Activated naive CD4-positive, alpha-beta T cell (primary cell): ENCODE measurements at places on chromosomes 12 and 14.
A peak's percentile ranks its signal among the peaks of the same experiment; 100 is the strongest.

GRCh38 chr14:23551266-23552028 is at the start of gene ZFHX2:
ZFHX2 (minus strand) TSS chr14:23551765; CDS start chr14:23535325, 16,440 bp downstream.
- peak; percentile 67 for DNase-seq

- no peak for DNase-seq
Measured at GRCh38 chr12:7067096-7067495, 6.6 kb downstream of the C1S start.

- no peak for DNase-seq
Measured at GRCh38 chr12:92732716-92733115, 29.9 kb downstream of the PLEKHG7 start.

GRCh38 chr14:60807247-60807646 is 72.7 kb downstream of the MNAT1 start:
- DNase-seq: no peak

DNA sequence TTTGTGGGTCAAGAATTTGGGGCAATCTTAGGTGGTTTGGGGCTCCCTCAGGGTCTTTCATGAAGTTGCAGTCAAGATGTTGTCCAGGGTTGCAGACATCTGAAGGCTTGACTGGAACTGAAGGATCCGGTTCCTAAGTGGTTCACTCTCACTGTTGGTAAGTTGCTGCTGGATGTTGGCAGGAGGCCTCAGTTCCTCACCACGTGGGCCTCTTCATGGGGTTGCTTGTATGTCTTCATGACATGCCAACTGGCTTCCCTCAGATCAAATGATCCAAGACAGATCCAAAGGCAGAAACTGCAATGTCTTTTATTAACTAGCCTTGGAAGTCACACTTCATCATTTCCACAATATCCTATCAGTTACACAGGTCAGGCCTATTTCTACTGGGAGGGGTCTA is 49.2 kb downstream of the ARF6 start:
- no peak for DNase-seq

- no peak for DNase-seq
Measured at GRCh38 chr14:34642595-34642994, 12.6 kb upstream of the SNX6 start.

- no peak for DNase-seq
Measured at GRCh38 chr14:91333650-91334039, 84.0 kb downstream of the CCDC88C start.

- peak; percentile 38 for DNase-seq
Measured at GRCh38 chr14:105487986-105488777, 1.5 kb downstream of the CRIP1 start.

- no peak for DNase-seq
Measured at GRCh38 chr14:59904184-59904583, 15.8 kb upstream of the LRRC9 start.

DNA sequence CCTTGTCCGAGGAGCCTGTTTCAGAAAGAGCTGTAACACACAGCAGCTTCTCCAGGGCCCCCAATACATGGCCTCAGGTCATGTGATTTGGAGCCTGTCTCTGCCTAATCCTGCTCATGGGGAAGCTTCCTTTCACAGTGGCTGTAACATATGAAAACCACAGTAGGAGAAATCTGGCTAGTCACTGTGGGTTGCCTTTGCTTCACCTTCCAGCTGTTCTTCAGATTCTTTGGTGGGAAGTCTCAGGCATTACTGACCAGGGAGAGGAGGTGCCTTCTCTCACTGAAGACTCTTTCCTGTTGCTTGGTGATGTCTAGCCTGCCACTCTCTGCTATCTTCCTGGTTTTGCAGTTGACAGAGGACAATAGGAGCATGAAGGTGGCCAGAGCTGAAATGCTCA is 350.6 kb downstream of the DPF3 start:
- no peak for DNase-seq

GRCh38 chr12:69515394-69515930 is 45.3 kb downstream of the FRS2 start:
- DNase-seq: no peak

DNA sequence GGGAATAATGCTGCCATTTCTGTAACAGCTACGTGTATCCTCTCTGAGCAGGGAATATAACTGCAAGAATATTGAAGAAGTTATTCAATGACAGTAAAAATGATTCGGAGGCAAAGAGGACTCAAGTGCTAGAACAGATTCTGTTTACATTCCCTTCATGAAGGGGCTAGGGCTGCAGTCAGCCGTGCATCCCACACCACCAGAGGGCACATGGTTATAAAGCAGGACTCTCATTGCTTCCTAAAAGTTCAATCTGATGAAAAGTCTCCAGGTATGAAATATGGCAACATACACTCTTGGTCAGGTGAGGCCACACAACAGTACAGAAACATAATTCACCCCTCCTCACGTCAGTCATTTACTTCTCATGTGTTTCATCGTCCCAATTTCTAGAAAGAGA is 34.0 kb downstream of the TCHP start:
- no peak for DNase-seq

DNA sequence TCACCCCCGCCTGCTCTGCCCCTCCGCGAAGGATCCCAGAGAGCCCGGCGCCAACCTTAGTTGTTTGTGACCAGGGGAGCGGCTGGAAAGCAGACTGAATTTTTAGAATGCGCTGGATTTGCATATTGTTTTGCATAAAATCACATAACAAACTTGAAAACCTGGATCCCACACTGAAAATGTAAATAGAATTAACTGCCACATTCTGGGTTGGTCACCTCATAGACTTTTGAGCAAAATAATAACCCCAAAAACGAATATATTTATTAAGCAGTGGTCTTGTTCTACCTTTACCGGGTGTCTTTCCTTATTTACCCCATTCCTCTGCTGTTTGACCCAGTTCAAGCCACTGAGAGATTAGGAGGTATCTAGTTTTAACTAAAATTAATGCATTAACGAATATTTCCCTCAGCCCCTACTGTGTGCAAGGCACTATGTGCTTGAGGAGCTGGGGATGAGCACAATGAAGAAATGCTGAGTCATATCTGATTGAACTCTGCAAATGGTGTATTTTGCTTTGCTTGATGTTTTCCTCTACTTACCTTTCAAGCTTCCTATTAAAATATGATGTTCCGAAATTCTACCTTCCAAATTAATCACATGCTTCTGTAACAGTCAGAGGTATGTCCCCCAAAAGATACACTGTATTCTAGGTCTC is 438 bp upstream of the EGLN3 start:
- no peak for DNase-seq

DNA sequence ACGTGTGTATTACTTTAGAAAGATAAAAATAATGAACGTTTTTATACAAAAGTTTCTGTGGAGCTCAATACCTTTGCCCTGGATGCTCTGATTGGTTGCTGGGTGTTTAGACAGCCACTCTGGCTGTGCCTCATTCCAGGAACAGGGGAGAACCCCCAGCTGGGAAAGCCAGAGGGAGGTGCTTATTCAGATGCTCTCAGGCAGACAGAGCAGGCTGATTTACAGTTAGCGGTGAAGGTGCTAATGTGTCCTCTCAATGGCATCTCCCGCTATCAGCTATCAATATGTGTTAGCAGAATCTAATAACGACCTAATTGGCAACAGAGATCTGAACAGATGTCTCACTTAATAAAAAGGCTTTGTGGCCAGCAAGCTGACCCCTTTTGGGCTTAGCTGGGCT is 402.3 kb downstream of the NUAK1 start:
- DNase-seq: no peak

GRCh38 chr14:104478656-104479055 is 100.9 kb upstream of the C14orf180 start:
- no peak for DNase-seq

GRCh38 chr12:16030744-16031143 is 119.6 kb downstream of the DERA start:
- no peak for DNase-seq

DNA sequence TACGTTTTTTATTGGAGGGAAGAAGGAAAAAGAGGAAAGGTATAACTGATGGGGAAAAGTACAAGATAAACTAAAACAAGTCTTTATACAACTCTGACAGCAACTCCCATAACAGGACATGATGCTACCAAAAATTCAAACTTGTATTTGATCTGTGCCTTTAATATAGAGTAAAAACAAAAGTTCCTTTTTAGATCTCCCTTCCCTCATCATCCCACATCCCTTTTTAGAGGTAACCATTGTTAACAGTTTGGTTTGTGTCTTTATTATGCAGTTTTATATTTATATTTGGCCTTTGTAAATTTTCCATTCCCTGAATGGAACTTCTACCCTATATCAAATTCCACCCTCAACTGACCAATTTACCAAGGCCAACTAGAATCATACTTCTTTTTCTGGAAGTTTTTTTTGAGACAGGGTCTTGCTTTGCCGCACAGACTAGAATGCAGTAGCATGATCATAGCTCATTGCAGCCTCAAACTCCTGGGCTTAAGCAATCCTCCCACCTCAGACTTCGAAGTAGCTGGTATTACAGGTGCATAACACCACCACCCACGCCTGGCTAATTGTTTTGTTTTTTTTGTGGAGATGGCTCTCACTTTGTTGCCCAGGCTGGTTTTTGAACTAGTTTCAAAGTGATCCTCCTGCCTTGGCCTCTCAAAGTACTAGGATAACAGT is 36.9 kb downstream of the RAB21 start:
- no peak for DNase-seq

DNA sequence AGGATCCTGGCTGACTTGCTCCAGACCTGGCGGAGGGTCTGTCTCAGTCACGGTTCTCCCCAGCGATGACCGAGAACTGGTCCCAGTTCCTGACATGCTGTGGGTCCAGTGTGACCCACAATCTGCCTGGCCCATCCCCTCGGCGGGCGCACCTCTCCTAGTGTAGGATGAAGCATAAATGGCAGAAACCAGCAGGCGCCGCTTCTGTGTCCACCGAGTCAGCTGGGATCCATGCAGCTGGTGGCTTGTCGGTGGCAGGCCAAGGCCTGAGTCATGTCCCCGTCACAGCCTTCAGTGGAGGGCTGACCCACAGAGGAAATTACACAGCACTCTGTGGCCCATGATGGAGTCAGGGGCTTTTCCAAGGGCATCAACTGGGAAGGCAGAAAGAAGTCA is 38.5 kb downstream of the NFKBIA start:
- no peak for DNase-seq

DNA sequence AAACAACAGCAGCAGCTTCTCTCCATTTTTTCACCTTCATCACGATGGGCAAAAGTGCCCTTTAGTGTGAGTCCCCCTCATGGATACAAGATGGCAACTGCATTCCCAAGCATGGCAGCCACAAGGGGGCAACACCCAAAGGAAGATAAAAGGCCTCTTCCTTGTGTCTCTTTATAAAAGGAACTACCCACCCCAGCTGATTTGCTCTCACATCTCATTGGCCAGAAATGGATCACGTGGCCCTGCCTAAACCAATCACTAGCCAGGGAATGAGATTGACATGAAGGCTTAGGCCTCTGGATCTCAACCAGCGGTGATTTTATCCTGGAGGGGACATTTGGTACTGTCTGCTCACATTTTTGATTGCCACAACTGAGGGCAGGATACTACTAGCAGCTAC is 21.9 kb upstream of the IFT81 start:
- DNase-seq: no peak

GRCh38 chr14:92978229-92979021 is 55.5 kb downstream of the CHGA start:
- DNase-seq: no peak

DNA sequence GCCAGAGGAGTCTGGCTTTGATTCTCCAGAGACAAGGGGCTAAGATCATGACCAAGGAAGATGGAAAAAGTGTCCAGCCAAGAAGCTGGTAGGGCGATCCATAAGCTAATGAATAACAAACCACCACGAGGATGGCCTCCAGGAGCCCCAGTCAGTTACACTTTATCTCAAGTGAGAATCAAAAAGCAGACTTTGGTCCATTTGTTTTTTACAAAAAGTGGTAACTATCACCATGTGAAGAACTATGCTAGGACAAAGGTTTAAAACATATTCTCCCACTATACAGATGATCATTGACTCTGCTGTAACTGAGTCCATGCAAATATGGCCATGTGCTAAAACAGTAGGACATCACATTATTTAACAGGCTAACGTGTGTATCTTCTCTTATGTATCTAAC is 13.9 kb downstream of the SETD3 start:
- no peak for DNase-seq

DNA sequence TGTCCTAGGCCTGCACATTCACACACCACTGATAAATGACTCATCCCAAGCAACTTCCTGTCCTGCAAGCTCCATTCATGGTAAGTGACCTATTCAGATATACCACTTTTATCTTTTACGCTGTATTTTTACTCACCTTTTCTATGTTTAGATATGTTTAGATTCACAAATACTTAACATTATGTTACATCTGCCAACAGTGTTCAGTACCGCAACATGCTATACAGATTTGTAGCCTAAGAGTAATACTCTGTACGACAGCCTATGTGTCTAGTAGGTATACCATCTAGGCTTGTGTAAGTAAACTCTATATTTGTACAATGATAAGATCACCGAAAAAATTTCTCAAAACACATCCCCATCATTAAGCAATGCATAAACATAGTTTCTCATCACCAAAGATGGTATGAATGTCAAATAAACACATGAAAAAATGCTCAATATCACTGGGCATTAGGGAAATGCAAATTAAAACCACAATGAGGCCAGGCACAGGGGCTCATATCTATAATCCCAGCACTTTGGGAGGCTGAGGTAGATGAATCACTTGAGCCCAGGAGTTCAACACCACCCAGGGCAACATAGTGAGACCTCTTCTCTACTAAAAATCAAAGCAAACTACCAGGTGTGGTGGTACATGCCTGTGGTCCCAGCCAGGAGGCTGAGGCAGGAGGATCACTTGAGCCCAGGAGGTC is 20.7 kb downstream of the ATXN2 start:
- DNase-seq: no peak

GRCh38 chr12:132108211-132108832 is 35.8 kb downstream of the DDX51 start:
- no peak for DNase-seq

- DNase-seq: no peak
Measured at GRCh38 chr12:17470460-17470859, 619.5 kb downstream of the RERGL start.

DNA sequence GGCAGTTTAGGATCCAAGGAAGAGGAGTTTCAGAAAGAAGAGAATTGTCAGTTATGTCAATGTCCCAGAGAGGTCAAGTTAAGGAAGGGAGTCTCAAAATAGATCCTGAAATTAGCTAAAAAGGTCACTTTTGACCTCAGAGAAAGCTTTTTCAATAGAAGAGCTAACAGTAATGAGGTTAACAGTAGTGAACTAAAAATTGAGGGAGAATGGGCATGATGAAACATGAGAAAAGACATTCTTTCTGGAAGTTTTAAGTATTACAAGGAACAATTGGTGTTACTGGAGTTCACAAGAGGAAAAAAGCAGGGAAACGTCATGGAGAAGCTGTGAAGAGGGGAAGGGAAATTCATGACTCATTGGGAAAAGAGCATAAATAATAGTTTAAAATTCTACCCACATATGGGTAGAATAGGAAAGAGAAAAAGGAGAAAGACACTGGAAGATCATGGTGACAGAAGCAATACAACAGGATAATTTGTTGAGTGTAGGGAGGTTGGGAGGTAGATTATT is 381.2 kb upstream of the FAR2 start:
- no peak for DNase-seq

GRCh38 chr14:31411218-31411727 is 9.1 kb downstream of the HEATR5A start:
- DNase-seq: no peak

DNA sequence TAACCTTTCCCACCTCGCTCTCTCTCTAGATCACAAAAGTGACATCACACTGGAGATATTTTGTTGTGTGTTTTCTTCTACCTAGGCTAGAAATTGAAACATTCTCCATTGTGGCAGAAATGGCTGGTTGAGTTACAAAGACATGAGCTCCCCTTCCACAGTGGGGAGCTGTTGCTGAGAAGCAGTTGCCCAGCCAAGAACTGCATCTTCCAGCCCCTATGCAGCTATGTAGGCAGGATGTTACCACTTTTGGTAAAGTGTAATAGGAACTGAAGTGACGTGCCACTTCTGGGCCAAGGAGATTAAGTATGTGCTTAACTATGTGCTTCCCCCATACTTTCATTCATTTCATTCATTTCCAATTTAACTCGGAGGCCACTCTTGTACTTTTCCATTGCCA is 138.7 kb upstream of the E2F7 start:
- no peak for DNase-seq
